Mucosa of descending colon (tissue), 3 donors: ENCODE measurements at places on chromosomes 12 and 14. TPM values are rescaled to one million over a fixed set of nuclear protein-coding genes. Genes with fewer than 3 reads are reported as not detected.
A peak's percentile ranks its signal among the peaks of the same experiment; 100 is the strongest.

GRCh38 chr12:127362121-127362520 is 904.8 kb upstream of the TMEM132C start:
- no peak for DNase-seq

DNA sequence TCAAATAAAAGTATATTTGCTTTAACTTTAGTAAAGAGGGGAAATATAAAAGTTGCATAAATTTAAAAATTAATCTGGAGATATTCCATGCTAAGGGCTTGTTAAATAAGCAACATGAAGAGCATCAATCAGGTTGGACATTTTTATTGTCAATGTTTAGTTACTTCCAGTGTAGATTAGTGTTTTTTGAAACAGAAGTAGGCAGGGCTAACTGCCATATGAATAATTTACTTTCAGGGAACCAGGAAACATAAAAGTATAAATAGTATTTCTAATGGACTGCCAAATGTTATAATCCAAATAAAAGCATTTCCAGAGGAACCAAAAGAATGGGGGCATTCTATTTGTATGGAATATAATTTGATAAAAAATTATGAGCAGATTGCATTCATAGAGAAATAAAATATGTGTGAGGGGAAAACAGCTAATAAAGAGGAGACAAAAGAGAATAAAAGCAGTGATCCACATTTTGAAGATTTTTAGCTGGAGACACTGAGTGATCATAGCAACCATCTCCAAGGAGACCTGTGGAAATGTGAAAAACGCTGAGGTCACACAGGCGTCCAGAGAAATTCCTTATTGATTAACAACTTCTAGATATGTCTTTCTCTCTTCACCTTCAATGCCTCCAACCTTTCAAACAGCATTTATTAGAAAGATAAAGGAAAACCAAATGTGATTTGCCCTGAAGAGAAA is 70.8 kb downstream of the SRGAP1 start:
- no peak for DNase-seq

GRCh38 chr14:68842298-68842697 is 49.4 kb upstream of the ZFP36L1 start:
- no peak for DNase-seq

GRCh38 chr14:105876158-105876557 is 349.8 kb downstream of the TMEM121 start:
- DNase-seq = no peak

DNA sequence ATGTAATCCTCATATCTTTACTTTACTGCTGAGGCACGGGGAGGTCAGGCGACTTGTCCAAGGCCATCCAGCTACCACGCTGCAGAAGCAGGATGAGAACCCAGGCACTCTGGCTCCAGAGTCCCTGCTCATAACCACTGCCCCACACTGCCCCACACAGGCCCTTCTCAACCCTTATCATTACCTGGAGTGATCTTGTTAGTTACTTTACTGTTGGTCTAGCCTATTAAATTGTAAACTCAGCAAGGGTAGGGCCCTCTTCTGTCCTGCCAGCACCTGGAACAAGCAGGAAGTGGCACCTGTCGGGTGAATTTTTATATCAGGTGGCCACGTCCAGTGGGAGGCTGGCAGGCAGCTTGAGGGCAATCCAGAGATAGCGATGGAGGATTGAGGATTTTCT is 12.2 kb downstream of the FAIM2 start:
- peak; percentile 55 for DNase-seq

- DNase-seq = no peak
Measured at GRCh38 chr12:107501681-107502080, 183.9 kb upstream of the PWP1 start.

DNA sequence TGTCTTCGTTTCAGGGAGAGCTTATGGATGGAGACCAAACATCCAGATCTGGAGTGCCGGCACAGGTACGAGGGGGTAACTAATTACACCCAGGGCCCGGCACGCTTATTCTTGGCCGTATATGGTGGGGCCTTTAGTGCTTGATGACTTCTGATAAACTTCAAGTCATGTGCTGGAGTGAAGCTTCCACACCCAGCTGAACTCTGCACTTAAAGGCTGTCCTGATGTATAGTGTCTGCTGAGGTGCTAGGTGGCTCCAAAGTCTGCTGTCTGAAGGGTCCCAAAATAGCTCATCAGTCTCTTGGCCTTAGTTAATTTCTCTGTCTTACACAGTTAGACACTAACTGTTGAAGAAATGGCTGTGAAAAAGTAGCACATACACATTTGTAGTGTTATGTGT is 17.9 kb downstream of the RNF34 start:
- no peak for DNase-seq

DNA sequence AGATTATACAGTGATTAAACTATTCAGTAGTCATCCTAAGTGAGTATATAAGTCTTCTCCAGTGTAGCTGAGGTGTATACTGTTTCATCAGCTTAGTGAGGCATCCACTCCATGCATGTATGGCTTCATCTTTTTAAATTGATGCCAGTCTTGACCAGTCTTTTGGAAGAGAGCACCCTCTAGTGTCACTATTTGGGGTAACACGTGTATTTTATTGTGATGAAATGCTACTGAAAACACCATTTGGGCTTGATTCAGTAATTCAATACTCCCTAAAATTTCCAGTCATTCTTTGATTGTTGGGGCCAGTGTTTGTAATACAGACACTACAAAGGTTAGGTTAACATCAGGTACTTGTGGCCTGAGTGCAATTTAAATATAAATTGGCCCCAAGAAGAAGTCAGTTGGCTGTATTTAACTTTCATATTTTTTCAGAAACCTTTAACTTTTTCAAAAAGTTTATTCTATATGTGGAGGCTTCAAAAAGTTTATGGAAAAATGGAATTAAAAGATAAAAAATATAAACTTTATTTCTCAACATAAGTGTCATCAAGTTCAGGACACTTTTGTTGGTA is 35.3 kb downstream of the MIPOL1 start:
- no peak for DNase-seq

GRCh38 chr12:96401076-96401871 is 1.0 kb upstream of the CDK17 start:
- DNase-seq = no peak

- no peak for DNase-seq
Measured at GRCh38 chr12:69008520-69008919, 75.5 kb upstream of the CPM start.

- no peak for DNase-seq
Measured at GRCh38 chr14:92328664-92329255, 5.8 kb downstream of the SLC24A4 start.

DNA sequence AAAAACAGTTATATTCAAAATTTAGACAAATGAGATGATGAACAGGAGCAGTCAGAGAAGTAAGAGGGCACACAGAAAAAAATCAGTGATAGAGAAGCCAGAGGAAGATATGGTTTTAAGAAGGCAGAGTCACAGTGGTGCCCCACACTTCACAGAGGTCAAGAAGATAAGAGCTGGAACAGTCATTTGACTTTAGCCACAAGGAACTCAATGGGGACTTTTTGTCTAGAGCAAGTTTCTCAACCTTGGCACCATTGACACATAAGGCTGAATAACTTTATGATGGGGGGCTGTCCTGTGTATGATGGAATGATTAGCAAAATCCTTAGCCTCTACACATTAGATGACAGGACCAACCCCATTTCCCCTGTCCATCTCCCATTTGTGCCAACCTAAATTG is 172.8 kb upstream of the PLEKHG7 start:
- DNase-seq = no peak

DNA sequence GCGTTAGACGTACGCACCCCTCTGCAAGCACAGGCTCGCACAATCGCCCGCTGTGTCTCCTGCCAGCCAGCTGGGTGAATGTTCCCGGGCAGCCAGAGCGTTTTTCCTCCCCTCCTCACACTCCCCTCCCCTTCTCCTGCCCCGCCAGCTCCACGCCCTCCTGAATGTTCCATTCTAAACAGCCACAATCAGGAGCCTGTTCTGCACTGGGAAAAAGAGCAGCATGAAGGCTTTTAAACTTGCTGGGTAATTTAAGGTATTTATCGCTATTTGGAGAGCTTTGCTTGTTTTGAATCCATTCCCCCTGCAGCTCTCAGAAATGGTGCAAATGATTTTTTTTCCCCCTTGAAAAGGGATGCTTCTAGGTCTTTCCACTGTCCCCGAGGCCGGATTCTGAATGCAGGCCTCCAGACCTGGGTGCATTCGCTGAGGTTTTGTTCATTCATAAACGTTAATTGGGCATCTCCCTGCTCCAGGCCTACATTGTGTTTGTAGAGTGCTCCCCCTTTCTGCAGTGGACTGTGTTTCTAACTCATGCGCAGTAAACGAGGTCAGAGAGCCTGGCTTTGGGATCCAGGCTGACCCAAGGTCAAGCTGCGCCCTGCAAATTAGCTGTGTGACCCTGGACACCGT is 212.5 kb downstream of the CHST11 start:
- DNase-seq = peak; percentile 67

DNA sequence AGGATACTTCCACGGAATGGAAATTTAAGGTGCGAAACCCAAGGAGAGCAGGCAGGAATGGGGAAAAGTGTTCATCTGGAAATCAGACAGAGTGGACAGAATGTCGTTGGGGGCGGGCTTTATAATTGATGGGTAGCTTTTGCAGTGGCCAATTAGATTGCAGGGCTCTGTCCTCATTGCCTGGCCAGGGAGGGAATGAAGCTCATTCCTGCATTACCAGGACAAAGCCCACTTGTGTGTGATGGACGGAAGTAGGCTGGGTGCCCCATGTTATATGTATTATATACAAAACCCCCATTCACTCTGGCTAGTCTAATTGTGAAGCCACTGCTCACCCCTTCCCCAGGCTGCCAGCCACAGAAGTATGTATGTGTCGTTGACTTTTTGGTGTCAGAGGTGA is 23.6 kb downstream of the ZNF664 start:
- DNase-seq = no peak

- DNase-seq = no peak
Measured at GRCh38 chr12:27498149-27498548, 25.9 kb upstream of the PPFIBP1 start.

DNA sequence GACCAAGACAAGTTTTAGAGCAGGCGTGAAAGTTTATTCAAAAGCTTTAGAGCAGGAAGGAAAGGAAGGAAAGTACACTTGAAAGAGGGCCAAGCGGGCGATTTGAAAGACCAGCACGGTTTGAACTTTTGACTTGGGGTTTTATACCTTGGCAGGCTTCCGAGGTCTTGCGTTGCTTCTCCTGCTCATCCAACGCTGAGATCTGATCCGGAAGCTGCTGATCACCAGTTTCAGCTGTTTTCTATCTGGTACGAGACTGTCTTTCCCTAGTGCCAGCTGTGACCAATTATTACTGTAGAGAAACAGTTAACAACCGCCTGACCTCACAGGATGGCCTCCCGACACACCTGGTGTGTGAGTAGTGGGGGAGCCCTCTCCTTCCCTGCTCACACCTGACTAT is 20.6 kb upstream of the SNRPF start:
- DNase-seq = peak; percentile 85

DNA sequence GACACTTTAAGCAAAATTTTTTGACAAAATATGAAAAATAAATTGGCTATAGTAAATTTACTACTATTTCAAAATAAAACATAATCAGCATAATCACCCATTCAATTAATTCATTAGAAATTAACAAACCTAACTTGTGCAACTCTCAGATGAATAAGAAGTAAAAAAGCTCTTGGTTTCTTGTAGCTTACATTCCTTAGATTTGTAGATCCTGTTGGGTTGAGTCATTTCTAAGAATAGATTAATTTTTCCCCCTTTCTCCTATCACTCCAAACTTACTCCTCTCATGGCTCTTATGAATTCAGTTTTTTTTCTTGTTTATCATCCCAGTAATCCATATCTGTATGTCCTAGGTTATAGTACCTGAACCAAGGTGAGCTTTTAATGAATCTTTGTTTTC is 230.9 kb upstream of the LRIG3 start:
- DNase-seq = no peak

DNA sequence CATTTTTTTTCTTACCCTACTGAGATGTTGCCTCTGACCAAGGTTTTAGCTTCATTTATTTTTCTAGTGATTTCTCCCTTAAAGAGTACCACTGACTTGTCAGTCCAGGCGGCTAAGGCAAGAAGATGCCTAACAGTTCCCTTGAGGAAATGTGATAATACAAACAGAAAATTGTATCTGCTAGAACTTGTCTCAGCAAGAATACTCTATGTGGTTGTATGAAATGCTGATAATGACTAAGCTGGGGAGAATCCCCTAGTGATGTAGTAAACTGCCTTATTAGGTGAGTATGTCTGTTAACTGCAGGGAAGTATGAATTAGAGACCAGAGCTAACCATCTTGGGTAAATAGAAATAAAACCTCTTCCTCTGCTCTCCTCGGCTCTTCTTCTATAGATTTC is 6.7 kb downstream of the C12orf54 start:
- DNase-seq = no peak

DNA sequence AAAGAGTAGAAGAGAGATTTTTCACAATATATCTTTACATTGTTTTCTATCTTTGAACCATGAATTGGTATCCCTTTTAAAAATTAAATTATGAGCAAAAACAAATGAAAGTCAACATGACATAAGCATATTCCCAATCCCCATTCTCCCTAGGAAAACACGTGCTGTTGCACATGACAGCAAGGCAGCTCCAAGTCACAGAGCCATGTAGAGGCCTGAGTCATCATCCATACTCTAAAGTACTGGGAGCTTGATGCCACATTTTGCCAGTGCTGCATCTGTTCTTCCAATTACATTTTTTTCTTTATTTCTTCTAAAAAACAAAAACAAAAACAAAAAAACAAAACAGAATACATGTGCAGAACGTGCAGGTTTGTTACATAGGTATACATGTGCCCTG is 115.2 kb downstream of the ITPR2 start:
- DNase-seq = no peak

DNA sequence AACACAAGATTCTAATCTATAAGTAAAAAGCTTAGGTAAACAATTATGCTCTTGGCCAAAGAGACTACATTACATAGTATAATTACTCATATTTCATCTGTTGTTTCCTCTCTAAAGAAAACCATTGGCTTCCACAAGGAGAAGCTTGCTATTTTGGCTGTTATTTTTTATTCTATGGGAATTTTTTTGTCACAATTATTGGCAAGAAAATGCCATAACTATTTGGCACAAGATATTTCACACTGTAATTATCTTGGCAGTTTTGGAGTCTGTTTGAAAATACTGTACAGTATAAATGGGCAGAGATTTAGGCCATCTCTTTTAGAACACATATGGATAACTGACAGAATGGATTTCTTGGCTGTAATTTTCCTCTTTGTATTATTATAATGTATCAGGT is 51.2 kb downstream of the KCNH5 start:
- DNase-seq = no peak

- no peak for DNase-seq
Measured at GRCh38 chr12:904010-904414, 45.5 kb downstream of the RAD52 start.

DNA sequence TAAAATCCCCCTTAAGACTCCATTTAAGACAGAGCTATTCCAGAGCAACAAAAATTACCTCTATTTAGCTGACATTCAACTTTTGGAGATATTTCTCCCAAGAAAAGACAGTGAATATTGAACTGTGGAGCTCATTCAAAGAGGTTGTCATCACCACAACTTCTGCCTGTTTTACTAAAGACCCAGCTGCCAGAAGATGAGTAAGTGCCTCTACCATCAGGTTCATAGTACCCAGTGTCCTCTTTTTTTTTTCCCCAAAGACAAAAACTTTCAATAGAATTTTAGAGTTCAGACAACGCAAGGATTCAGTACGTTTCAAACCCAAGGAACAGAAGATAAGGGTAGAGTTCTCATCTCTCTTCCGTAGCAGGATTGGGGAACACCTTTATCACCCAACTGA is 461.3 kb downstream of the BCAT1 start:
- DNase-seq = no peak

The PMCH gene
- total RNA-seq = not detected

The SYCP3 gene
- total RNA-seq = not detected

The SDR9C7 gene
- total RNA-seq = not detected

The TSHR gene
- total RNA-seq = not detected

The TAS2R9 gene
- not detected for total RNA-seq

The POTEG gene
- total RNA-seq = not detected

The RNU4-1 gene
- total RNA-seq = 3,130 TPM

The SLC17A8 gene
- 2.7 TPM for total RNA-seq

The HOXC12 gene
- not detected for total RNA-seq

The SLC25A47 gene
- total RNA-seq = 0.17 TPM
